Naive thymus-derived CD4-positive, alpha-beta T cell (primary cell): ENCODE measurements at places on chromosomes 7 and 10. TPM values are rescaled to one million over a fixed set of nuclear protein-coding genes. Genes with fewer than 3 reads are reported as not detected.
A peak's percentile ranks its signal among the peaks of the same experiment; 100 is the strongest.

GRCh38 chr10:119461380-119461779 is 81.1 kb downstream of the RGS10 start:
- no peaks in the 10 kb centered on the region for H3K27me3 ChIP-seq
- H3K4me3 ChIP-seq = no peak overlapping the region
- H3K4me1 ChIP-seq = no peaks in the 10 kb centered on the region
- no peaks in the 10 kb centered on the region for H3K36me3 ChIP-seq
- no peak overlapping the region for H3K27ac ChIP-seq
- no peak for DNase-seq

DNA sequence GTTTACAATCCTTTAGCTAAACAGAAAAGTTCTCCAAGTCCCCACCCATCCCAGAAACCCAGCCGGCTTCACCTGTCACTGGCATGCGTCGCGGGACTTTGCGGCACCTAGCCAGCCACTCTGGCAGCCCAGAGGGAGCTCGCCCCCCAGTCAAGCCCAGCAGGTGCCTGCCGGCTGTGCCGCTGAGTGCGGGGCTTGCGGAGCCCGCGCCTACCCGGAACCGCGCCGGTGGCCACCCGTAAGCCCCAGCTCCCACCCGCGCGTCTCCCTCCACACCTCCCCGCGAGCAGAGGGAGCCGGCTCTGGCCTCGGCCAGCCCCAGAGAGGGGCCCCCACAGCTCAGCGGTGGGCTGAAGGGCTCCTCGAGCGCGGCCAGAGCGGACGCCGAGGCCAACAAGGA is 446.1 kb downstream of the GRM8 start:
- H3K27ac ChIP-seq = no peak overlapping the region
- no peak overlapping the region for H3K4me3 ChIP-seq
- H3K27me3 ChIP-seq = no peaks in the 10 kb centered on the region
- no peak for DNase-seq
- no peaks in the 10 kb centered on the region for H3K36me3 ChIP-seq
- H3K4me1 ChIP-seq = no peaks in the 10 kb centered on the region

DNA sequence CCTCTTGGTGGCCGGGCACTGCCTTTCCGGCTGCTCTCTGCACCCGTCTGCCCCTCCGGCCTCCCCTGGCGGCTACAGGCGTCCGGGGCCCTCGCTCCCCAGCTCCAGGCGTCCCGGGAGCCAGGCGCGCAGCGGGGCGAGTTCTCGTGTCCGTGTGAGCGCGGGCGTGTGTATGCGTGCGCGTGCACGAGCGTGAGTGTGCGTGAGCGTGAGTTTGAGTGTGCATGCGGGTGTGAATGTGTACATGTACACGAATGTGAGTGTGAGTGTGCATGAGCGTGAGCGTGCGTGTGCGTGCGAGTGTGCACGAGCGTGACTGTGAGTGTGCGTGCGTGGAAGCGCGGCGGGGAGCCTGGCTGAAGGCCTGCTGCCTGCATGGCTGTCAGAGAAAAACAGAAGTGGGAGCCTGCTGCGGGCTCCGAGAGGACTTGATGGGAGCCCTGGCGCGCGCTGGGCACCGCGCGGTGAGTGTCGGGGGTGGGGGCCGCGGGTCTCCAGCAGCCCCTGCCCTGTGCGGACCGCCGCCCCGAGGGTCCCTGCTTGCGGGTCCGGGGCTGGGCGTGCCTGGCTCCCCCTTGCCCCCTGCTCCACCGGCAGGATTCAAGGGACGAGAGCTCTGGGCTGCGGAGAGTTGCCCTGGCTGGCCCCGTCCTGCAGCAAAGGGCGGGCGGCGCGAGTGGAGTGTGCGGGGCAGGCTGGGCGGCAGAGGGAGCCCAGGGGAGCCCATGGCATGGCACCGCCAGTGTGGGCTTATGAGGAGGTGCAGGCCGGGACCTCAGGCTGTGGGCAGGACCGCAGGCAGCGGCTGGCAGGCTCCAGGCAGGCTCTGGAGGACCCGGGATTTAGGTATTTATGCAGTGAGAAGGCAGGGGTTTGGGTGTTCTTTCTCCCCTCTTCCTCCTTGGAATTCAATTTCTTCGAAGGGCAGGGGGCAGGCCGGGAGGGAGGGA is 75.8 kb upstream of the EN2 start:
- no peaks in the 10 kb centered on the region for H3K27me3 ChIP-seq
- no peak for DNase-seq
- H3K4me3 ChIP-seq = no peak overlapping the region
- no peaks in the 10 kb centered on the region for H3K36me3 ChIP-seq
- no peaks in the 10 kb centered on the region for H3K4me1 ChIP-seq
- H3K27ac ChIP-seq = no peak overlapping the region

Gene FAM25C
- not detected for total RNA-seq

DNA sequence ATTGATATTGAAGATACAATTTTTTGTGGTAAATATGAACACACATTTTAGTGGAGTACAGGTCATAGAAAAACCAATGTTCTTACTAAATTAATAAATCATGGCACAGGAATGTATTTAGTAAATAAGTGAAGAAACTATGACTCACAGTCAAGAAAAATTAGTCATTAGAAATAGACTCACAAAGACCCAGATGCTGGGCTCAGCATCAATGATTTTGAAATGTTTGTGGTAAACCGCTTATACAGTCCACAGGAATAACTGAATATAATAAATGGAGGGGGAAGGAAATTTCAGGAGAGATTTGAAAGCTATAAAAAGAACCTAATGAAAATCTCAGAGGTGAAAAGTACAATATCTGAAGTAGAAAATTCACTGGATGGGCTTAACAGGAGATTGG is 138.3 kb upstream of the ADCY1 start:
- H3K4me1 ChIP-seq = no peaks in the 10 kb centered on the region
- H3K4me3 ChIP-seq = no peak overlapping the region
- H3K27ac ChIP-seq = no peak overlapping the region

GRCh38 chr7:909358-910329 is 33.3 kb downstream of the GET4 start:
- no peak for DNase-seq
- H3K4me1 ChIP-seq = peaks cover 11% of the 10 kb centered on the region
- H3K27me3 ChIP-seq = no peaks in the 10 kb centered on the region
- H3K36me3 ChIP-seq = no peaks in the 10 kb centered on the region
- peak overlapping the region; percentile 9 for H3K4me3 ChIP-seq

DNA sequence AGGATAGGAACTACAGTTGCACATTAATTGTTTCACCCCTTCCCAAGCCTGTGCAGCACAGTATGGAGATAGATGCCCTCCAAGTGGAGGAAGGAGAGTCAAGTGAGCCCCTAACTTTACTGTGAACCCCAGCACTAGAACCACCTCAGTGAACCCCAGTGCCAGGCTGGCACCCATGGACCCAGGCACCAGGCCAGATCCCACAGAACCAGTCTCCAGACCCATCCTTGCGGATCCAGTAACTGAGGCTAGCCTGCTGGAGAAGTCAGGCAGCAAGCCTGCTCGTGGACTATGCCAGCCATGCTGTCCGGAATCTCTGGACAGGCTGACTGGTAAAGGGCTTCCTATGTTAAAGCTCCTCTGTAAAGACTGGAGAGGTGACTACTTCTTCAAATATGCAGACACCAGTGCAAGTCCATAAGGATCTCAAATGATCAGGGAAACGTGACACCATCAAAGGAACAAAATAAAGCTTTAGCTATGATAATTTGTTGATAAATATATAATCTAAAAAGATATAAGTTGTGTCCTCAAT is 27.7 kb downstream of the SHOC2 start:
- no peaks in the 10 kb centered on the region for H3K4me1 ChIP-seq
- H3K27ac ChIP-seq = no peak overlapping the region
- no peak overlapping the region for H3K4me3 ChIP-seq
- DNase-seq = no peak
- H3K36me3 ChIP-seq = no peaks in the 10 kb centered on the region

- no peaks in the 10 kb centered on the region for H3K36me3 ChIP-seq
- H3K27me3 ChIP-seq = no peaks in the 10 kb centered on the region
- peaks cover 18% of the 10 kb centered on the region for H3K4me1 ChIP-seq
- H3K27ac ChIP-seq = peak overlapping the region; percentile 83
- H3K4me3 ChIP-seq = peak overlapping the region; percentile 81
Observed at GRCh38 chr10:118047157-118047719, 497 bp upstream of the RAB11FIP2 start.
